ENCODE measurements at places on chromosomes 12 and 14.

GRCh38 chr14:59814988-59815387 is 55.6 kb downstream of the RTN1 start:
- no peak overlapping the region for H3K27ac ChIP-seq
- no peaks in the 10 kb centered on the region for H3K27me3 ChIP-seq
- H3K4me3 ChIP-seq = no peak overlapping the region
- no peak for DNase-seq
- no peaks in the 10 kb centered on the region for H3K4me1 ChIP-seq

DNA sequence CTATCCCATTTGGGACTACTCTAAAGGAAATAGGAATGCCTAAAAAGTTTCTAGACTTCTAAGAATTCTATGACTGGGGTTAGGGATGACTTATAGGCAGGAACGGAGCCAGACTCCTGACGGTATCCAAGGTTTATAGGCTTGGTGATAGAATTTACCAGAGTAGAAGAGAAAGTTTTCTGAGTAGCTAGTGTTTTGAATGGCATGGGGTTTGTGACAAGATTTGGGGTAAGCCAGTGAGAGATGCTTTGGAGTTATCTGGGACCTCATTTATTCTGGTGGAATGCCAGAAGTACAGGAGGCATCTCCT is 444.6 kb downstream of the RAD51B start:
- no peak overlapping the region for H3K27ac ChIP-seq
- peaks cover 14% of the 10 kb centered on the region for H3K4me1 ChIP-seq
- no peak for DNase-seq
- no peaks in the 10 kb centered on the region for H3K27me3 ChIP-seq
- no peak overlapping the region for H3K4me3 ChIP-seq

DNA sequence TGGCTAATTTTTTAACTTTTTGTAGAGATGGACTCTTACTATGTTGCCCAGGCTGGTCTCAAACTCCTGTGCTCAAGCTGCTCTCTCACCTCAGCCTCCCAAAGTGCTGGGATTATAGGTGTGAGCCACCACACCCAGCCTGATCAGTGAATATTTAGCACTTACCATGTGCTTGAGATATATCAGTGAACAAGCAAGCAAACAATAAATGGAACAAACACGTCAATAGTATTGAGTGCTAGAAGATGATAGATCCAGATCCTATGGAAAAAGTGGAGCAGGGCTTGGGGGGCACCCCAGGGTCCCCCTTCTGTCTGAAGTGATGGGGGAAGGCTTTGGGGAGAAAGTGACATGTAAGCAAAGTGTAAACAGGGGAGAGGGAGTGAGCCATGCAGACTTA is 83.8 kb downstream of the NT5DC3 start:
- H3K27ac ChIP-seq = no peak overlapping the region
- H3K4me3 ChIP-seq = no peak overlapping the region
- H3K36me3 ChIP-seq = no peaks in the 10 kb centered on the region
- no peak for DNase-seq
- no peaks in the 10 kb centered on the region for H3K27me3 ChIP-seq
- no peaks in the 10 kb centered on the region for H3K4me1 ChIP-seq

DNA sequence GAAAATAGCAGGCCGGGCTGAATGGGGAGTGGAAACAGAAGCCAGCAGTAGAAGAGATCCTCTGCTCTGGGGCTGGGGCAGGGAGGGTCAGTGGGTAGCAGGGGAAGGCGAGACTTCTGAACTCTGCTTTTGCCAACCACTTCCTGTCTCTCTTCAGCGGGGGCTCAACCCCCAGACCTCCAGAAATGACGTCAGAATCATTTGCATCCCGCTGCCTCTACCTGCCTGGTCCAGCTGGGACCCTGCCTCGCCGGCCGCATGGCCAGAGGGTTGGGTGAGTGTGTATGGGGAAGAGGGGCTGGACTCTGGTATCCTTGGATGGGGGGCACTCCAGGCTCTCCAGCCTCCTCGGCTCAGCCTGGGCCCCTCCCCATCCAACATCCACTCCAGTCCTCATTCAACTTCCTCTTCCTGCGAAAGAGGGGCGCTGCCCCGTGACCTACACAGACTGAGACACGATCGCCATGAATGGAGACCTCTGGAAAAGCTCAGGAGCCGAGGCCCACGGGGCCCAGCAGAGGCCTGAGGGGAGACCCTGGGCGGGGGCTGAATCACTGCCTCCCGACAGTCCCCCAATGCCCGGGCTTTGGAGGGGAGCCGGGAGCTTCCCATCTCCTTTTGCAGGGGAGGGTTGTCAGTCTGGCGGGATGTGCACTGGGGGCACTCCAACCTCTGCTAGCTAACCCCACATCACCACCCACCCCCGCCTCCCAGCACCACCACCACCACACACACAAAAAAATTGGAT is 458 bp upstream of the HOXC4 start:
- H3K36me3 ChIP-seq = peaks cover 15% of the 10 kb centered on the region
- peaks cover 49% of the 10 kb centered on the region for H3K27me3 ChIP-seq
- peaks cover 47% of the 10 kb centered on the region for H3K4me1 ChIP-seq
- peak overlapping the region; percentile 91 for H3K4me3 ChIP-seq

GRCh38 chr14:24804552-24805212 is 170.7 kb upstream of the GZMB start:
- no peak for DNase-seq
- no peak overlapping the region for H3K4me3 ChIP-seq
- H3K36me3 ChIP-seq = no peaks in the 10 kb centered on the region
- H3K27ac ChIP-seq = no peak overlapping the region

- no peaks in the 10 kb centered on the region for H3K36me3 ChIP-seq
- no peak for DNase-seq
- no peak overlapping the region for H3K4me3 ChIP-seq
- H3K27ac ChIP-seq = no peak overlapping the region
- peaks cover 28% of the 10 kb centered on the region for H3K27me3 ChIP-seq
These were observed 65.5 kb downstream of the WSCD2 start for GRCh38 chr12:108194585-108194984.

DNA sequence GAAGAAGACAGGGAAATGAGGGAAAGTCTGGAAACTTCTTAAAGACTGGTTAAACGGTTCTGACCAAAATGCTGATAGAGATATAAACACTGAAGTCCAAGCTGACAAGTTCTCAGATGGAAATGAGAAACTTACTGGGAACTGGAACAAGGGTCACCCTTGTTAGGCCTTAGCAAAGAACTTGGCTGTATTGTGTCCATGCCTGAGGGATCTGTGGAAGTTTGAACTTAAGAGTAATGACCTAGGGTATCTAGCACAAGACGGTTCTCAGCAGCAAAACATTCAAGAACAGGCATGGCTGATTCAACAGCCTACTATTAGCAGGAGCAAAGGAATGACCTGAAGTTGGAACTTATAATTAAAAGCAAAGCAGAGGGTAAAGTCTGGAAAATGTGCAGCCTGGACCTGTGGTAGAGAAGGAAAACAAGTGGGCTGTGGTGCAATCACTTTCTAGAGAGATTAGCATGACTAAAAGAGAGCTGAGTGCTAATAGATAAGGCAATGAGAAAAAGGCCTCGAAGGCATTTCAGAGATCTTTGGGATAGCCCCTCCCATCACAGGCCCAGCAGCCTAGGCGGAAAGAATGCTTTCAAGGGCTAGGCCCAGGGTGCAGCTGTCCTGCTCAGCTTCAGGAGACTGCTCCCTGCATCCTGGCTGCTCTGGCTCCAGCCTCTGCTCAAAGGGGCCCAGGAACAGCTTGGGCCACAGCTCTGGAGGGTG is 60.3 kb downstream of the ATP2B1 start:
- H3K4me1 ChIP-seq = peaks cover 62% of the 10 kb centered on the region
- peaks cover 13% of the 10 kb centered on the region for H3K36me3 ChIP-seq
- no peak overlapping the region for H3K27ac ChIP-seq
- no peak overlapping the region for H3K4me3 ChIP-seq
- H3K27me3 ChIP-seq = no peaks in the 10 kb centered on the region

GRCh38 chr12:34287986-34288962 is 266.0 kb downstream of the ALG10 start:
- H3K27ac ChIP-seq = no peak overlapping the region
- H3K4me3 ChIP-seq = no peak overlapping the region
- no peaks in the 10 kb centered on the region for H3K36me3 ChIP-seq
- no peaks in the 10 kb centered on the region for H3K27me3 ChIP-seq
- H3K4me1 ChIP-seq = no peaks in the 10 kb centered on the region

GRCh38 chr14:101010293-101010692 is 106.8 kb upstream of the RTL1 start:
- no peaks in the 10 kb centered on the region for H3K36me3 ChIP-seq
- peaks cover 31% of the 10 kb centered on the region for H3K27me3 ChIP-seq
- H3K27ac ChIP-seq = no peak overlapping the region
- no peak for DNase-seq
- H3K4me3 ChIP-seq = no peak overlapping the region

DNA sequence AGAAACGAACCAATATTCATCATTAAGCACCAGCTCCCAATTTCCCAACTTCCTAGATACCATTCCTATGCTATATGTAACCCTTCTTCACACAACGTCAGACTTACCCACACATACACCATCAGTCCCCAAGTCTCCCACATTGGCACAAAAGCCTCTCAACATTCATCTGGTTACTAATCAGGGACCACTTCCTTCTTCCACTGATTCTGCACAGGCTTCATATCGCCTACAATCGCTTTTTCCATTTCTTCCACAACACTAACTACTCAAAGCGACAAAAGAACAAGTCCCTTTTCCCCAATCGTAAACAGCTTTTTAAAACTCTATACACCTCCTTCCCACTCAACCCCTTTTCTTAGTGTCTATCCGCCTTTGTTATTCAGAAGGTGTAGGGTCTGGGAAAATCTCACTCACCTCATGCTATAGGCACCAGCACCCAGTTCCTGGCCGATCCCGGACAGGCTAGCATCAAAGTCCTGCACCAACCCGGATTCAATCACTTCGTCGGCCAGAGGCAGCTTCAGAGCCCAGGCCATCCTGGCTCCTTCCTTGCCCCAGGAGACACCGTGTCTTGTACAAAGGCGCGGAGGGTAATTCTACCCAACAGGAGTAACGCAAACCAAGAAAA is 936 bp downstream of the TFCP2 start:
- no peaks in the 10 kb centered on the region for H3K27me3 ChIP-seq
- H3K4me1 ChIP-seq = peaks cover 20% of the 10 kb centered on the region
- peaks cover 7% of the 10 kb centered on the region for H3K36me3 ChIP-seq
- DNase-seq = no peak

- DNase-seq = no peak
- peak overlapping the region; percentile 93 for H3K27ac ChIP-seq
- peaks cover 3% of the 10 kb centered on the region for H3K36me3 ChIP-seq
- peaks cover 10% of the 10 kb centered on the region for H3K4me1 ChIP-seq
- H3K4me3 ChIP-seq = peak overlapping the region; percentile 96
These were observed 760 bp downstream of the TMEM19 start for GRCh38 chr12:71686658-71687025.

DNA sequence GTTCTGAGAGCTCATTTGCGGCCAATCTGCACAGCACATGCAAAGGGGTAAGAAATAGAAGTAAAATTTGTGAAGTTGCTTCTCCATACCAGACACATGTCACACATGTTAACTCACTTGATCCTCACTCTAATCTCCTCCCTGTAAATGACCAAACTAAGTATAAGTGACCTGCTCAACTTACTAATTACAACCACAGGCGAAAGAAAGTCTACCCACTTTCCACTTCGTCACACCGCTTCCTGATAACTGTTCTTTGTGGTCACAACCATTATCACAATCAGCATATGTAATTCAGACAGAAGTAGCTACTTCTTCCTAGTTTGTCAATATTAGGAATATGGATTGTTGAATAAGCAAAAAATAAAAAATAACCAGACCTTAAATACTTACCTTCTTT is 293.7 kb upstream of the CLEC14A start:
- no peaks in the 10 kb centered on the region for H3K27me3 ChIP-seq
- H3K36me3 ChIP-seq = no peaks in the 10 kb centered on the region
- DNase-seq = no peak
- no peak overlapping the region for H3K27ac ChIP-seq

DNA sequence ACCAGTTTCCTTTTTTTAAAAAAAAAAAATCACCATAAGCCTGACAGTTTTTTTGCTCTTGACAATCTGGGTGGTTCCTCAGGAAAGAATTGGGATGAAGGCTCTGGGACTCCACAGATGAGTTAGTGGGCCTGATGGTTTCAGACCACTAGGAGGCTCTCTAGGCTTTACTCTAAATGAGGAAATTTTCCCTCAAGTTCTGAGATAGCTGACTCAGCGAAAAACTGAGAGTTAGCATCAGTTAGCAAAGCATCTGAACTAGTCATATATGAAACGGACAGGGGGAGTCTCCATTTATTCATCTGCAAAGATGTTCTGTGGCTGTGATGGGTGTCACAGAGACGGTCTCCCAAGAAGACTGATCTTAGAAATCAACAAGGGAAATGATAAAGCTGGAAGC is 314.3 kb upstream of the OR4E1 start:
- no peaks in the 10 kb centered on the region for H3K36me3 ChIP-seq
- DNase-seq = no peak
- H3K4me3 ChIP-seq = no peak overlapping the region
- no peaks in the 10 kb centered on the region for H3K27me3 ChIP-seq
- H3K4me1 ChIP-seq = no peaks in the 10 kb centered on the region
- no peak overlapping the region for H3K27ac ChIP-seq

GRCh38 chr12:110444455-110444854 is 5.7 kb downstream of the ARPC3 start:
- peak overlapping the region; percentile 82 for H3K27ac ChIP-seq
- DNase-seq = no peak
- H3K4me1 ChIP-seq = peaks cover 34% of the 10 kb centered on the region

DNA sequence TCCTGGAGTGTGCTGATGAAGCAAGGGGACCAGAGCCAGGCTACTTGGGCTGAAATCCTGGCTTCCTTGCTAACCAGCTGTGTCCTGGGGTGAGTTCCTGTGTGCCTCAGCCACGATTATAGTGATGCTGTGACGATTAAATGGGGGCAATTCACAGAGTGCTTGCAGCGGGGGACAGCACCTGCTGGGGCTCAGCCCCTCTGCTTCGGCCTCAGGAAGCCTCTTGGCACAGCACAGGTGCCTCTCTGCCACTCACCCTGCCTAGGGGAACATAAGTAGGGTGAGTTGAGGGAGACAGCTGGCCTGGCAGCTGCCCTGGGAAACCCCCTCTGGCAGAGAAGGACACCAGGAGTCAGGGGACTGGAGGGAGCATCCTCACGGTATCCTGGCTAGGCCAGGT is 9.4 kb downstream of the KRT80 start:
- peaks cover 25% of the 10 kb centered on the region for H3K27me3 ChIP-seq
- no peak overlapping the region for H3K27ac ChIP-seq
- DNase-seq = no peak
- H3K4me3 ChIP-seq = no peak overlapping the region
- no peaks in the 10 kb centered on the region for H3K4me1 ChIP-seq
- no peaks in the 10 kb centered on the region for H3K36me3 ChIP-seq

- peaks cover 13% of the 10 kb centered on the region for H3K4me1 ChIP-seq
- no peak for DNase-seq
- H3K4me3 ChIP-seq = no peak overlapping the region
- H3K27ac ChIP-seq = no peak overlapping the region
These were observed 15.0 kb upstream of the CACNA2D4 start for GRCh38 chr12:1933342-1934051.

- no peak for DNase-seq
- no peak overlapping the region for H3K4me3 ChIP-seq
- H3K27ac ChIP-seq = no peak overlapping the region
- no peaks in the 10 kb centered on the region for H3K4me1 ChIP-seq
- H3K36me3 ChIP-seq = no peaks in the 10 kb centered on the region
- H3K27me3 ChIP-seq = no peaks in the 10 kb centered on the region
These were observed 177.0 kb upstream of the CNTN1 start for GRCh38 chr12:40515041-40515816.

All from central memory CD8-positive, alpha-beta T cell (primary cell).